Glomerular endothelial cell (primary cell): ENCODE measurements at places on chromosomes 7 and 10.

DNA sequence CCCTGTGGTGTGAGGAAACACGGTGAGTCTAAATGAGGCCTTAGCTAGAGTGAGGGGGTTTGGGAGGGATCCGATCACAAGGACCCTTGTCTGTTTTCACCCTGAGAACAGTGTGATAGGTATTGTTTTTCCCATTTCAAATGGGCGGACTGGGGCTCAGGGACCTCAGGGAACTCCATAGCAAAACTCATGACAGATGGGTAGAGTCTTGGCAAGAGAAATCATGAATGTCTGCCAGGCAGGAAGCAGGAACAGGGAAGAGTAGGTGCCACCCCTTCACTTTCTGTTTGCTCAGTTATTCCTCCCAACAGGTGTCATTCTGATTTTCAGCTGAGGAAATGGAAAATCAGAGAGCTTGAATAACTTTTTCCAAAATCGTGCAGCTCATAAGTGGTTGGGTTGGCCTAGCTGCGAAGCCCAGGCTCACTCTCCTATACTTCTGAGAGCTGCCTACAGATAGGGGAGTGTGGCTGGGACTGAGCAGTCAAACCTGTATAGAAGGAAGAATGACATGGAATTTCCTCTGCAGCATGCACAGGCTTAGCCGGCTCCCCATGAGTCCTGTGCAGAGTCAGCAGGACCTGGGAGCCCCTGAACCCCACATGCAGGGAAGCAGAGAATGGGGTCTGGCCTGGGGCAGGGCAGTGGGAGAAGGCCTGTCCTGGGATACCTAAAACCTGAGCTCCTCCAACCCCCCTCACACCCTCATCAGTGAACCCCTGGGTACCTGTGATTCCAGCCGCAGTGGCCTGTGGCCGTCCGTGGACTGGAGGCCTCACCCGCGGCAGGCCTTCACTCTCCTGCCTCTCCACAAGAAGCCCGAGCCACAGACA lies 17.6 kb upstream of the C10orf105 start:
- DNase-seq: no peak

GRCh38 chr10:11154333-11154732 lies 136.7 kb downstream of the CELF2 start:
- DNase-seq: no peak

DNA sequence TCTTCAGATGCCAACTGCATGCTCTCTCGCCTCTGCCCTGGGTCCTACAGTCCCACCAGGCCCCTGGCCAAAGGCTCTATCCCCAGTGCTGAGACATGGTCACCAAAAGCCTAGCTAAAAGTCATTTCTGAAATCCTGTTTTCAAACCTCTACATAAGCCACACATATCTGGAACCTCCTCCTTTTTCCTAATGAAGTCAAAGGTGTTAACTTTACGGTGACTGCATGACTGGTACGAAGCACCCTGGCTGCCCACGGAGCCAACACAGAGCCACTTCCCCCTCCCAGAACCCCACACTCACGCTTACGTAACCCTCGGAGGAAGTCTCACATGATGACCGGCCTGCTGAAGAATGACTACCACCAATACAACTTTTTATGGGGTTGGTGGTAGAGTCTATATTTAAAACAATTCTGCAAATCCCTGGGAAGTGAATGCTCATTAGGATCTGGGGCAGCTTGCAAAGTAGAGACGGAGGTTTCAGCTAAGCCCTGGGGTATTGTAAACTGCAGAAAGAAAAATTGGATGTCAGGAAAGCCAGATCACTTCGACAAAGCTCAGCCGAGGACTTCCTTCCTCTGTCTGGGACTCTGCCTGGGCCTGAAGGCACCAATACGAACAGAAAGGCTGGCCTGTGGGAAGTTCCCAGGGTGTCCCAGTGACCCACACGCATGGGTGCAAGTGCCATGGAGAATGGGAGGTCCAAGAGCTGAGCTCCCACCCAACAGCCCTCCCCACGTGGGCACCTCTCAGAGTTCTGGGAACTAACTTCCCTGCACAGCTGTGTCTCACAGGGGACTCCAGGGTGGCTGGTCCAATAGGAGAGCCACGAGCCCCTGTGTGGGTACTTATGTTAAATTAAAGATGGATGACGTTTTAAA lies 50.7 kb downstream of the PDGFA start:
- DNase-seq: peak; percentile 31

DNA sequence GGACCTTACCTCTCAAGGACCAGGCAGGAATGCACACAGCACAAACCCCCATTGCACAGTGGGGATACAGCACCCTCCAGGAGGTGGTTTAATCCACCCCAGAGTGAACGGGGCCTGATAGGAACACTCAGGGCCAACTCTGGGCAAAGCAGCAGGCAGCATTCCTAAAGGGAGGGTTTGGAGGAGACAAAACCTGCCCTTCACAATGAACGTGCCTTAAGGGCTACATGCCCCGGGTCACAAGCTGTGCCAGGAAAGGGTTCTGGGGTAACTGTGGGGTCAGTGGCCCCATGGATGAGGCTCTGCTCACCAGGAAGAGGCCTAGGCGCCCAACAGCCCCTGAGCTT lies 1.1 kb downstream of the GPRIN2 start:
- no peak for DNase-seq

DNA sequence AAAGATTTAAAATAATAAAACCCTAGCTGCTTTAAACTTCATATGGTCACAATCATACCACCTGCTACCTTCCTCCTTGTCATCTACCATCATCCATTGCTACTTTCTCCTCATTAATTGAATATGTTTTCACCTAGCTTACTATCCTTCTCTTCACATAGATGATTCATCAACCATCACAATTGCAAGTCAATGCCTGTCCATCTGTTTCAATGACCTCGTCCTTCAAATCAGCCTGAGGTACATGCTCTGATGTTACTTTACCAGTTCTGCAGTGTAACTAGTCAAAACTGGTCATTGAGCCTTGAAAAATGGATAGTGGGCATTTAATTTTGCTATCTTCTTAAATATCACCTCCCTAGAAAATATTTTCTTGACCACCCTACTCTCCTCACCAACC lies 164.7 kb downstream of the SEMA3E start:
- no peak for DNase-seq

GRCh38 chr10:14705548-14706230 lies 69.0 kb downstream of the FAM107B start:
- DNase-seq: no peak

- no peak for DNase-seq
Measured at GRCh38 chr10:71393841-71394475, 2.8 kb upstream of the CDH23 start.

GRCh38 chr7:151494298-151495284 lies 25.1 kb downstream of the RHEB start:
- DNase-seq: no peak

GRCh38 chr10:1538531-1539061 lies 198.7 kb downstream of the ADARB2 start:
- no peak for DNase-seq

GRCh38 chr10:88343761-88344484 lies 239.2 kb downstream of the RNLS start:
- DNase-seq: no peak

GRCh38 chr7:38066391-38066790 lies 111.7 kb upstream of the STARD3NL start:
- DNase-seq: no peak

- DNase-seq: no peak
Measured at GRCh38 chr7:21757537-21758282, 188.0 kb downstream of the CDCA7L start.

DNA sequence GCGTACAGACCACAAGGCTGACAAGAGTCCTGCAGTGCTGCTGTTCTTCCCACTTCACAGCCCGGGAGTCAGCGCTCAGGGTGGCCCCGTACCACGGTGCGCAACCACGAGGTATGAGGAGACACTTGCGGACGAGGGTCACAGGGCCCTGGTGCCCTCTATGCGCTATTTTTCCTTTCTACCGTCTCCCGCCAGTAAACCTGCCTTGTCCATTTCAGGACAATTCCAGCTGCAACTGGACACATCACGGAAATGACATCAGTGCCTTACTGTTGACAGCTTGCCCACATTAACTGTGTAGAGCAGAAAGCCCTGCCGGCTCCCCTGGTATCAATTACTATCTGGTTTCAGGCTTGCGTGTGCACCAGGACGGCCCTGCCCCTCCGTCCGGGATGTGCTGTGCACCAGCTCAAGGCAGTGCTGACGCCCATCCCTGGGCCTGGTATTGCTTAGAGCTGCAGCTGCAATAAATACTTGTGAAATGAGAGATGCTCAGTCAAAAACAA lies 65.1 kb downstream of the ZRANB1 start:
- no peak for DNase-seq

- no peak for DNase-seq
Measured at GRCh38 chr10:49096890-49097445, 18.4 kb downstream of the VSTM4 start.

GRCh38 chr7:84002348-84002747 lies 192.2 kb downstream of the SEMA3A start:
- DNase-seq: no peak

DNA sequence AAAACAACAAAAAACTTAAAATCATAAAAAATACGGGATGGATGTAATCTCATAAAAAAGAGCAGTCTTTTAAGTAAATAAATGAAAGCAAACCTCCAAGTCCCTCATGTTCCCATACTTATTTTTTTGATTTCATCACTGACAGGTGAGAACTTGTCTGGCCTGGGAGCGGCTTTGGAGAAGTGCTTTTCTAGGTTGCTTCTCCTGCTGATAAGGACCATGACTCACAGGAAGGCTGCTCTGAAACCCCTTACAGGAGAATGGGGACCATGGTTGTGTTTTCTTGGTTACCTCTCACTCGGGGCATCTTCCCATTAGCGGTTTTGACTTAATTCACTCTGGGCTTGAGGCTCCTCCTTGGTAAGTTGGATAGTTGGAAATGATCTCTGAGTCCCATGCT lies 237.4 kb downstream of the CAMK1D start:
- DNase-seq: no peak

DNA sequence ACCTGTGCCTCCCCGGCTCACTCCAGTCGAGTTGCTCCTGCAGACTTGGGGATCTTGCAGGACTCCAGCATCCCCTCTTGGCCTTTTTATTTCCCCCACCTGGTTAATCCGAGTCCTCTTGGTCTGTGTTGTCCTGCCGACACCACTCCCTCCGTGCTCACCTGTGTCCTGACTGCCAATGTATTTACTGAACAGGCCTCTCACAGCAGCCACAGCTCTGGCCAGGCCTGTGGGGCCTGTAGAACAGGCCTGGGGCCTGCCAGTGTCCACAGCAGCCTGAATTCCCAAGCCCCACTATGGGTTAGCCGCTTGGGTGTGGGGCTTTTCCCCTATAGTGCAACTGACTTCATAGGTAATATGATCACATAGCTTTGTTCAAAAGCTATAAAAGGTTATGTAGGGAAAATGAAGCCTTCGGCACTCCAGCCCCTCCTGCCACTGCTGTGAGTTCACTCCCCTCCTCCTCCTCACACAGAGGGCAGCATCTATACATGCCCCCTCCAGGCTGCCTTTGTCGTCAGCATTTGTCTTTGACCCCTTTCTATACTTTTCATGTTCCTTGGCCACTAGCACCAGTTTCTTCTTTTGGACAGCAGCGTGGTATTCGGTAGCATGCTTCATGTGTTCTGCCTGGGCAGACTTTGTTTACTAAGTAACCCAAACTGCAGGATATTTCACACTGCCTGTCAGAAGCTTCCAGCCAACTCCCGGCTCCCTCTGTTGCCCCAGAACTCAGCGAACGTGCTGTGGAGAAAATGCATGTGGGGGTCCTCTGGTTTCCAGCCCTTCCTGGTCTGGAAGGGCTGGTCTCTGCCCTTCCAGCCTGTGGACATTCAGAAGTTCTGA lies 46.1 kb downstream of the ZNF467 start:
- DNase-seq: no peak

- no peak for DNase-seq
Measured at GRCh38 chr10:122139627-122140170, 131.4 kb upstream of the BTBD16 start.

GRCh38 chr7:107920048-107920772 lies 29.2 kb downstream of the DLD start:
- DNase-seq: no peak

GRCh38 chr7:102125127-102125596 lies 161.5 kb upstream of the SH2B2 start:
- DNase-seq: no peak

DNA sequence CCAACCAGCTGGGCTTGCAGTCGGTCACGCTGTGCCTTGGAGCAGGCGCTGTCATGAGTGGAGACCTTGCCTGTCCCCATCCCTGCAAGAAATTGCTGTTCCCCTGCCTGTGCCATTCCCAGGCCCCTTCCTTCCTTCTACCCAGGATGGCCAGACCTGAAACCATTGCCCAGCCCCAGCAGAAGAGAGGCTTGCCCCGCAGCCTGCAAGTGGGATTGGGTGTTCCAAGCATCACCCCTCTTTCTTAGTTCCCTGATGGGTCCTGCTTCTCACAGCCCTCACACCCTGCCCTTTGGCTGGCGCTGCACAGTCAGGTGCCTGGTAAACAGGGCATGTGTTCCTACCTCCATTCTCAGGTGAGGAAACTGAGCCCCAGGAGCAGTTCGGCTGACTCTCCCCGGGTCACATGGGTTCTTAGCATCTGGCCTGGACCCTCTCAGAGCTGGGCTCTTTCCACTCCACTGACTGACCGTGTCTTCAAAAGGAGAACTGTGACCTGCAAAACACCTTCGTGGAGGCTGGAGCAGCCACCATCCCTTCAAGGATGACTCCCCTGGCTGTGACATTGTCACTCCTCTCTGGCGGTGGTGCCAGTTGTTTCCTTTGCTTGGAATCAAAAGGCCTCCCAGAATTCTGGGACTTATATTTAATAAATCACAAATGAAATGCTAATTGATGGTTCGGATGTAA lies 41.9 kb upstream of the PDCD4 start:
- DNase-seq: no peak

GRCh38 chr7:81128011-81128410 lies 209.2 kb upstream of the SEMA3C start:
- peak; percentile 36 for DNase-seq

DNA sequence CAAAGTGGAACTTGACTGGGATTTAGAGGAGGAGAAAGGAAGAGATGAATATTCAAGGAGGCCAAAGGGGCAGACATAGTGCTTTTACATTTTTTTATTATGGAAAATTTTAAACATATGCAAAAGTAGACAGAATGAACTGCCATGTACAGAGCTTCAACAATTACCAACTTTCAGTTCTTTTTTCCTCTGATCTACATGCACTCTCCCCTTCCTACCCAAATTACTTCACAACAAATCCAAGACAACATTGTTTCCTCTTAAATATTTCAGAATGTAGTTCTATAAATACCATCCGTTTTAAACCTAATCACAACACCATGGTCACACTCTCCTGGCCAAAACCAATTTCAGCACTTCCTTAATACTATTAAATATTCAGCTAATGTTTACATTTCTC lies 83.5 kb upstream of the FZD1 start:
- DNase-seq: no peak

- no peak for DNase-seq
Measured at GRCh38 chr7:42175834-42176723, 60.9 kb downstream of the GLI3 start.

GRCh38 chr7:98354052-98354451 lies 46.8 kb downstream of the BAIAP2L1 start:
- DNase-seq: no peak
